ENCODE measurements at places on chromosomes 3 and 15.

- DNase-seq = no peak
Observed at GRCh38 chr15:76625267-76625666, 279.9 kb downstream of the SCAPER start.

DNA sequence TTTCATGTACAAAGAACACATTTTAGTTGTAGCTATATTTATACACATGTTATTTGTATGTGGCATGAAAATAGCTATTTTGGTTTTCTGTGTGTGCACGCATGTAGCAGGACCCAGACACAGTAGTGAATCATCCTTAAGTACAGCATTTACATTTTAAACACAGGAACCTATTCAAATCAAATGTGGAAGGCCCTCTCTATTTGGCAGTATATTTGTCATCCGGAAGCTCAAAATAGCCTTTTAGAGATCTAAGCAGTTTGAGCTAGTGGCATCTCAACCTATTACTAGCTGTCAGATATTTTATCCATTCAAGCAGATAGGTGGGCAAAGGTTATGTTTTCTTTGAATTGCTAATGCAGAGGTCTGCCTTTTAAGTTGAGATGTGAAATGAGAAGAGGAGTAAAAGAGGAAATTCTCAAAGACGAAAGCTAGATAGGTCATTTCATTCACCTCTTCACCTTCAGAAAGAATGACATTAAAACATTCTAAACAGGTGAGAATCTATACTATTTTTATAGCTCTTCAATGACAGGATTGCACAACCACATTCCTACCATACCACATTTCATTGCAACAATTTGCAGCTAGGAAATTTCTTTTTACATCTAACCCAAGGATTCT is 46.3 kb upstream of the TIPARP start:
- no peak for DNase-seq

- no peak for DNase-seq
Observed at GRCh38 chr3:71168880-71169411, 414.6 kb downstream of the FOXP1 start.

DNA sequence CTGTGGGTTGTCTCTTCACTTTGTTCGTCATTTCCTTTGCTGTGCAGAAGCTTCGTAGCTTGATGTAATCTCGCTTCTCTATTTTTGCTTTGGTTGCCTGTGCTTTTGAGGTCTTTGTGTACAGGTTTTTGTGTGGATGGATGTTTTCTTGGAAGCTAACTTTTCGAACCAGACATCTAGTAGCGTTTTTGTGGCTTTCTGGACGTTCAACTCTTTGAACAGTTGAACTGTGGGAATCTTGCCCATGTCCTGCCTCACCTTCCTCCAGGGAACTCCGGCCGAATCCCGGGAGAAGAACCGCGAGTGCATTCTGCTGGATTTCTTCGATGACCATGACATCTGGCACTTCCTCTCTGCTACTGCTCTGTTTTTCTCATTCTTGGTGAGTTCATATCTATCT is 70.6 kb downstream of the USF3 start:
- DNase-seq = no peak

DNA sequence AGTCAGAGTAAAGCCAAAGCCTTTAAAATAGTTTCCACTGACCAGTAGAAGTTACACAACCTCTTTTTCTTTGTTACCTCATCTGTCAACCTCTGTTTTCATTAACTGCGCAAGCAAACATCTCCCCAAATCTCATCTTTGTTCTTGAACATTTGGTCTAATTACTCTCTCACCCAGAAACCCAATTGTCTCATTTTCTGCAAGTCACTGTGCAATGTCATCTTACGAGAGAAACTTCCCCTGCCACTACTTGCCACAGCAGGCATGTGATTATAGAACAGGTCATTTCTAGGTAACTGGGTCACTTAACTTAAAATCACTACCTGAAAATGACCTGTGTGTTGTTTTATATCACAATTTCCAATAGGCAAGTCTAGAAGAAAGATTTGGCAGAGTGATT is 159.4 kb downstream of the SI start:
- DNase-seq = no peak

GRCh38 chr3:47491186-47491585 is 15.4 kb upstream of the SCAP start:
- DNase-seq = no peak

DNA sequence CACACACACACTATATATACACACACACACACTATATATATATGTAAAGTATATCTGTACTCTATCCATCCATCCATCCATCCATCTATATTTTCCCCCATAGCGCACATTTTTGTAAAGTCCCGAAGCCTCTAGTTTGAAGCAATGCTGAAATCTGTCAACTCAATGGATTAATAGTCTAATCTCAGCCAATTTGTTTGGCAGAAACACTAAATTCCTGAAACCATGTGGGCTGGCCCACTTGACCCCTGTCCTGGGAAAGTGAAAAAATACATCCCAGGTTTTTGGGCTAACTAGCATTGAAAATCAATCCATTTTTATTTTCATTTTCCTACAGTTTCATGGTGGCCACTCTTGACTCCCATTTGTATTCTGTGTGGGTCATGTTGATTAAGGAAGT is 166.7 kb downstream of the SLCO3A1 start:
- DNase-seq = no peak

DNA sequence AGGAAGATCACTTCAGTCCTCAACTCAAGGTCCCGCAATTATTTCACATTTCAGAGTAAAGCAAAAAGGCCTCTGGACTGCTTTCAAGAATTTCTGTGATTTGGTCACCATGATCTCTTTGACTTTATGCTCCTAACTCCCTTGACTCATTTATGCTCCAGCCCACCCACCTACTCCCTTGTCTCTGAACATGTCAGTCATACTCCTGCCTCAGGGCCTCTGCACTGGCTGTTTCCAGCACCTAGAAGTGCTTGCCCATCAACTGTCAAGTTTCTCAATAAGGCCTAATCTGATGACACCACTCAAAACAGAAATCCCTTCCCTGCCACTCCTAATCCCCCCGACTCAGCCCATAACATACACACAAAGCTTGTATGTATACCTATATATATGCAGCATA is 36.1 kb upstream of the CSPG5 start:
- DNase-seq = no peak

- no peak for DNase-seq
Observed at GRCh38 chr3:187717572-187717971, 15.2 kb upstream of the RTP2 start.

DNA sequence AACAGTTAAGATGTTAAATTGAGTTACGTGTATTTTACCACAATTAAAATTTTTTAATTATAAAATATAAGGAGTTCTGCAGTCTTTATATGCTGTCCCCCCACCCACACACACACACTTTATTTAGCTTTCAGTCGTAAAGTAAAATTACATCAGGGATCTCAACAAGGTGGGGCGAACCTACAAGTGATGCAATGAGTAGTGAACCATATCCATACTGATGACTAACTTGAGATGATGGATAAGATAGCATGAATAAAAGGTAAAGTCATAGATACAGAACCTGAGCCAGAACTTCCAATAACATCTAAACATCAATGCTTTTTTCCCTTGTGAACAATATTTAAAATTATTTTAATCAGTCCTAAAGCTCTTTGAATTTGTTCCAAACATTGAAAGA is 77.2 kb downstream of the VPS13C start:
- DNase-seq = no peak

- no peak for DNase-seq
Observed at GRCh38 chr3:98540346-98540745, 8.6 kb downstream of the GPR15 start.
